HL-60 (cell line): ENCODE measurements at places on chromosomes 5 and 9.

DNA sequence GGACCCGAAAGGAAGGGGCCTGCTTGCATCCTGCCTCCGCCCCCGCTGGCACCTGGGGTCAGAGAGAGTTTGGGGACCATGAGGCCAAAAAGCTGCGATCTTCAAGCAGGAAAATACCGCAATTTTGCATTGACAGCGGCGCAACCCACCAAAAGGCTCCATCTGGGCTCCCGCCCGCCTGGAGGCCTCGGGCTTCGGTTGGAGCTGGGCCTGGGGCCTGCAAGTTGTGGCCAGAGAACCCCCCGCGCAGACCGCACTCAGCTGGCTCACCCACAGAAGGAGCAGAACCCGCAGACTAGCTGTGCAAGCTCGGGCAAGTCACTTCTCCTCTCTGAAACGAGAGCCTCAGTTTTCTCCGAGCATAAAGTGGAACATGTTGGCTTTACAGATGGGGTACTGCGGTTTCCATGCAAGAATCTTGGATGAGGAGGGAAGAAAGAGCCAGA is 1.3 kb downstream of the NR5A1 start:
- no peak for DNase-seq

GRCh38 chr5:99926463-99926862 is 608.7 kb upstream of the FAM174A start:
- DNase-seq, result no peak

- peak; percentile 8 for DNase-seq
Observed at GRCh38 chr9:86767373-86767772, 179.9 kb downstream of the GAS1 start.

DNA sequence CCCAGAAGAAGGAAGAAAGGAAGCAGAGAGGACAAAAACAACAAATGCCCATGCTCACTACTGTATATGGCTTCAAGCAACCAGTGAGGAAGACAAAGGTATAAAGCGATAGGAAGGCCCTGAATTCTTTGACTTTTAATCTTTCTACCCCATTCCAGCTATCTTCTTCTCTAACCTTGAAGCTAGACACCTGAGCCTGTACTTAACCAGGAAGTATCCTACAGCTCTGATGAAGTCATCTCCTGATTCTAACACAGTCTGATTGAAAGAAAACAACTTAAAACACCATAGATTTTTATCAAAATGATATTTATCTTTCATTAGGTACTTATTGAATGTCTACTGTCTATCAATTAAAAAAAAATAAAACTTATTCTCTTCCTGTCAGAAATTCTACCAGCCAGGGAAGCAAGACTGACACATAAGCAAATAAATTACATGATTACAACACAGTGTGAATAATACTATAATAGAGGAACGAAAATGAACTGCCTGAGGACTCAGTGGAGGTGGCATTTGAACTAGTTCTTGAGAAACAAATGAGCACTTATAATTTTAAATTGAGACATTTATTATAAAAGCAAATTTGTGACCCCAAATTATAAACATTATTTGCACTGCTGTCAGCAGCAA is 123.3 kb upstream of the ELL2 start:
- DNase-seq, result no peak

DNA sequence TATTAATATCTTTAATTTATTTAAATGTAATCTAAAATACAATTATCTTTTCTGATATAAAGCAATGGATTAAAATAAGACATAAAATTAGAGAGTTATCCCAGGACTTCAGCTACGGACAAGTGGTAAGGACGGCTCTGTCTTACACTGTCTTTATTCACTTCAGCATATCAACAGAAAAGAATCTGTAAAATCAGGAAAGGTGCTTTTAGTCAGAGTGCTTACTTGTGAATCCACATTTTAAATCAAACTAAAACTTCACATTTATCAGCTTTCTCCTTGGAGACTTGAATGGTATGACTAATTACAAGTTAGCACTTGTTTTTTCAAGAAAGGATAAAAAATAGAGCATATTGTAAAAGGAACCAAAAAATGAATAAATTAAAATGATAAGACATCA is 39.3 kb downstream of the ST8SIA4 start:
- DNase-seq, result no peak

DNA sequence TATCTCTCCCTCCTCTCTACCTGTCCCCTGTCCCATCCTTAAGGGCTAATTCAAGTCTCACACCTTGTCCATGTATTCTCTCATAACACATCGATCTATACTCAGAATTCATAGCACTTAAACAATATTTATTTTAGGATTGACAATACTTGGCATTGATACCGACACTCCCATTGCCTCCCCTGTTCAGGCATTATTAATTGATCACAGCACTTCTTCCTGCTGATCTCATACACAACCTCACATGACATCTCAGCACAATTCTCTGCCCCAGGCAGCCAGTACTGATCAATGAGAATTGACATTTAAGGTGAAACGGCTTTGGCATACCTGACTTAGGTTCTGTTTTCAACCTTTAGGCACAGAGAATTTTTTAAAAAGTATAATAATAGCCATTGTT is 582.4 kb upstream of the BRINP1 start:
- no peak for DNase-seq

DNA sequence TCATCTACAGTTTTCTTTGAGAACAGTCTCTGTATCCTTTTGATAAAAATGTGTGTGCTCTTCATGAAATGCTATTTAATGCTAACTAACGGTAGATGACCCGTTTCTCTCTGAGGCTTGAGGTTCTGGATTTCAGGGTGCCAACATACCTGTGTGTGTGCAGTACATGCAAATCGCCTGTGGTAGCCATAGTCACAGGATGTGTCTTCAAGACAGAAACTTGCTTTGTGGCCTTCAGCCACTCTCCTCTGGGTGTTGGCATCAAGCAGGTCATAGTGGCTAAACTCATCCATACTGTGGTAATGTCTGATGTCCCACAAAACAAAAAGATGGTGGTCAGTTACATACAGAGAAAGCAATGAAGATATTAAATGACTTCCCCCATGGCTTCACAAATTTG is 4.2 kb downstream of the LOX start:
- no peak for DNase-seq

- DNase-seq, result no peak
Observed at GRCh38 chr5:76299592-76299991, 103.5 kb upstream of the IQGAP2 start.

GRCh38 chr5:104375345-104375744 is 812.8 kb upstream of the NUDT12 start:
- no peak for DNase-seq

DNA sequence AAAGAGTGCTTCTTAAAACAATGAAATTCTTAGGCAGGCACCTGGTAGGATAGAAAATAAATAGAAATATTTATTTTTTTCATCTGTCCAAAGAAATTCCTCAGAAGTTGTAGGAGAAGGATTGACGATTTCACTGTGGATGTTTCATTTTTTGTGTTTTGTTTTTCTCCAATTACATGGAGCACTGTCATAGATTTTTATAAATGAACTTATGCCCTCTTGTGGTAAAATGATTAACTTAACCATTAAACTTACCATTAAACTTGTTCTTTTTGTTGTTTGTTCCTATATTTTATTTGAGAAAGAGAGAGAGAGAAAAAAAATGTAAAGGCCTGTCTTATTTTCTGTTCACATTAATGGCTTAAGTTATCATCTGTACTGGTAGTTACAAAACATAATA is 339.2 kb downstream of the PRR16 start:
- no peak for DNase-seq

DNA sequence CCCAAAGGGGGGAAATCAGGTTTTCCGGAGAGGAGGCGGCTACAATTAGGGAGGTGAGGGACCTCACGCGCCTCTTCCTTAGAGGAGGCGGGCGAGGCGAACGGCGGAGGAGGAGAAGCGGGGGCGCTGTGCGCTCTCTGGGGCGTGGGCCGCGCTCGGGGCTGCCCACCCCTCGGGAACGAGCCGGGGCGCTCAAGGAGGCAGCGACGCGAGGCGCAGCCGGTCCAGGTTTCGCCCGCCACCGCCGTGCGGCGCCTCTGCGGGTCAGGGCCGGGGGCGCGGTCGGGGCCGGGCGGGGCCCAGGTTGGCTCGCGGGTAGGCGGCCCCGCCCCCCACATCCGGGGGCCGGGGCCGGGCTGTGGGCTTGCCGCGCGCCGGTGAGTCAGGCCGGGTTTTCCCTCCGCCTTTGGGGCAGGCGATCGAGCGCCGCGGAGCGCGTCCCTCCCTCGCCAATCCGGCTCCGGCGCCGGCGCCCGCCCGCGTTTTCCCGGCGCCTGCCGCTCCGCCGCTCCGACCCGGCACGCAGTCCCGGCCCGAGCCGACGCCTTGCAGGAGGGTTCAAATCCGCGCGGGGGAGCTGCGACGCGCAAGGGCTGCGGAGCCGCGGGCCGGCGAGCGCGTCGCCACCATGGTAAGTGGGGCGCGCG is at the start of gene N4BP3:
Gene N4BP3 (plus strand): TSS at position 392 of the 647 bp plus-strand sequence. CDS start 6,052 bp downstream, outside the sequence.
- DNase-seq, result peak; percentile 27

- DNase-seq, result no peak
Observed at GRCh38 chr9:91346644-91347043, 15.1 kb downstream of the AUH start.

- DNase-seq, result no peak
Observed at GRCh38 chr5:55620009-55620765, 85.4 kb upstream of the PLPP1 start.

DNA sequence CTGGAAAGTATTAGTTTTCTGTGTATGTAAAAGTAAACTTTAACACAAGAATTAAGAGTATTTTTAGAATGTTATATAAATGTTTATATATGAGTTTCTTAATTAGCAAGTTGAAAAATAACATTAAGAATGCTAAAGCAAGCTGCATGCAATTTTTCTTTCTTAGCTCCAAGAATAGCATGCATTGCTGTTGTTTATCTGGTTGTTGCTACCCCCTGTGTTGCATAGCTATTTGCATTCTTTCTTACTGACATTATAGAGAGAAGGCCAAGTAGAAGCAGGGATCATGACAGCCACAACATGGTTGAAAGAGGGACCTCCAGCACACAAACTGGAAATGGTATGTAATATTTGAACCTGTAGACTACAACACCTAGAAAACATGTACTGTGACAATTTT is 94.8 kb downstream of the ERCC6L2 start:
- no peak for DNase-seq

GRCh38 chr5:67259548-67260215 is 63.1 kb upstream of the CD180 start:
- DNase-seq, result no peak

DNA sequence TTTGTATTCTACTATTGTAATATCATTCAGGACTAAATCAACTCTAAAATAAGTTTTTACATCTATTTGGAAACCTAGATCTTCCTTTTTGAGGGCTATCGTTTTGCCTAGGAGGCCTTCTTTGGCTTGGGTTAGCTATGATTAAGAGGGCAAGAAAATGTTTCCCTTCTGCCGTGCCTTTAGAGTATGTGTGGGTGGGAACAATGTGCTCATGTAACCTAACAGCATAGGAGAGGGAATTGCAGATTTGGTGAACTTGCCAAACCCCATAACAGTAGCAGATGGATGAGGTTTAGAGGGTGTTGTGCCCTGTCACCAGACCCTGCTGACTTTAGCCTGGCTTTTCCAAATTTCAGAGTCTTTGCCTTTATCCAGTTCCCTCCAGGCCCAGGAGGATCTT is 339.0 kb downstream of the ADGRV1 start:
- DNase-seq, result no peak

- no peak for DNase-seq
Observed at GRCh38 chr9:36933676-36934215, 100.3 kb downstream of the PAX5 start.

- no peak for DNase-seq
Observed at GRCh38 chr5:152953788-152954483, 536.5 kb upstream of the GRIA1 start.

DNA sequence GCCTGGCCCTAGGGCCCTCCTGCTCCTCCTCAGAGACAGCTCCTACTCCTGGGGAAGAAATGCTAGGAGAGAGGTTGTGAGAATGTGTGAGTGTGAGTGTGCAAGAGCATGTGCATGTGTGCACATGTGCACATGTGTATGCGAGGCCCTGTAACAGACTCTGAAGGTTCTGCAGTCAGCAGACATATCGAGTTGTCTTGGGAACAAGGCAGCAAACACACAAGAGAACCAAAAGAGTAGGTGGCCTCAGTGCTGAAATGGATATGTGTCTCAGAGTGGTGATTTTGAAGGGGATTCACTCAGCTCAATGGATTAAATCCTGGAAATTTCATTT is 50.5 kb downstream of the MVB12B start:
- no peak for DNase-seq

- DNase-seq, result no peak
Observed at GRCh38 chr9:109399258-109399767, 78.5 kb upstream of the EPB41L4B start.

GRCh38 chr5:173567548-173567947 is 48.9 kb downstream of the BOD1 start:
- no peak for DNase-seq

DNA sequence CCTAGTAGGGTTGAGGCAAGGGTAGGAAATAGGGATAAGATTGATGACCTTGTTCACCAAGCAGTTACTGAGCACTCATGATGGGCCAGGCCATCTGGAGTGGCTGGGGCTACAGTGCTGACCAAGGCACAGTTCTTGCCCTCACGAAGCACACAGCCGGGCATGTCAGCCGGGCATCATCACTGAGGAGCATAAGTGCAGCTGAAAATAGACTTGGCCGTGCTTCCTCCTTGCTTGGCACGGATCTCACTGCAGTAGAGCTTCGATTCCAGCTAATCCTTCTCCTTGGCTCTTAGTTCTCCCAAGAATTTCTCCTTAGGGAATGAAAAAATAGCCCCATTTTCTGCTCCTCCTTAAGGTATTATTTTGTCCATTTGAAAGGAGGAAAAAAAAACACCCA is 116.6 kb downstream of the NMUR2 start:
- no peak for DNase-seq

- DNase-seq, result no peak
Observed at GRCh38 chr9:89668216-89668865, 63.5 kb downstream of the GADD45G start.

GRCh38 chr5:155053501-155053900 is 39.9 kb downstream of the KIF4B start:
- DNase-seq, result no peak

DNA sequence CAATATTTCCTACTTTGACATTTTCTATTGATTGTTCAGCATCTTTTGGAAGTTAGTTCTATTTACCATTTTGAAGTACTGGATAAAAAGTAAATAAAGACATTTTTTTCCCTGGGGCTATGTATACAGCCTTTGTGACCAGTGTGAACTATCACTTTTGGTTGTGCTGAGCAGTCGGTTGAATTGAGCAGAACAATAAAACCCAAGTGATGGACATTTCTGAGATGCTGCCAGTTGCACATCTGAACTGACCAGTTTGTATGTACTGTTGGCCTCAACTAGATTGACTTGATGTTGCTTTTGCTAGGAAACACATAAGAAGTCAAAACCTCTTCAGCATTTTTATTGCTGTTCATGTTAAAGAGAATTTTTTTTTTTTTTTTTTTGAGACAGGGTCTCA is 260.2 kb upstream of the EFNA5 start:
- no peak for DNase-seq

DNA sequence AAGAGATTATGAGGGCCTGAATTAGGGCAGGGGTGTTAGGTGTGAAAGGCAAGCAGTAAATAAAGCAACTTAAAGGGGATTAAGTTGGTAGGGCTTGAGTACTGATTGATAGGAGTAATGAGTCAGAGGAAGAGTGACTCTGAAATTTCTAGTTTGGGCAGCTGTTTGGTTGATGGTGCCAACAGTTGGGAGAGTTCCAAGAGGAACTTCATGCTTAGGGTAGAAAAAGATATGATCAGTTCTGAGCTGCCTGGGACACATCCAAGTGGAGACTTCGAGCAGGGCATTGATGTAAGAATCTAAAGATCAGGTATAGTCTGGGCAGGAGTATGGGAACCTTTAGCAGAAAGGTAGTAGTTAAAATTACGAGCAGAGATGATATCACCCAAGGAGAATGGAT is 10.2 kb downstream of the MAMDC2 start:
- no peak for DNase-seq

- DNase-seq, result no peak
Observed at GRCh38 chr5:78660401-78660800, 11.8 kb upstream of the LHFPL2 start.

GRCh38 chr5:35198075-35198474 is 32.2 kb downstream of the PRLR start:
- DNase-seq, result no peak
